ENCODE measurements at places on chromosomes 3 and 15.

DNA sequence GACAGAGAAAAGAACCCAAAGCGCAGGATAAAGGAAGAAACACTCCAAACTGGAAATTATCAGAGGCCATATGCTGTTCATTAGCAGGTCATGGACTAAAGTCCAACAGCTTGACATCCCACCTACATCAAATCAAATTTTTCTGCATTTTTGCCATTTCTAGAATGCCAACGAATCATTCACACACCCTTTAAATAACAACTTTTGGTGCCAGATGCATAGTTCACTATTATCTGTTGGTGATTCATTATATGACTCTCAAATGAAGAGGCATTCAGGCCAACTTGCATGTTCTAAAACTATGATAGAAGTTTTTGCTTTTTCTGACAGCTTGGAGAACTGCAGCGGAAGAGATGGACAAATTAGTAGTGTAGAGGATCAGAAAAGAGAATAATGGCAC, 529.8 kb upstream of the NAALADL2 start:
- no peak overlapping the region for H3K4me3 ChIP-seq
- H3K27me3 ChIP-seq: no peaks in the 10 kb centered on the region
- H3K27ac ChIP-seq: no peak overlapping the region
- no peak for DNase-seq

DNA sequence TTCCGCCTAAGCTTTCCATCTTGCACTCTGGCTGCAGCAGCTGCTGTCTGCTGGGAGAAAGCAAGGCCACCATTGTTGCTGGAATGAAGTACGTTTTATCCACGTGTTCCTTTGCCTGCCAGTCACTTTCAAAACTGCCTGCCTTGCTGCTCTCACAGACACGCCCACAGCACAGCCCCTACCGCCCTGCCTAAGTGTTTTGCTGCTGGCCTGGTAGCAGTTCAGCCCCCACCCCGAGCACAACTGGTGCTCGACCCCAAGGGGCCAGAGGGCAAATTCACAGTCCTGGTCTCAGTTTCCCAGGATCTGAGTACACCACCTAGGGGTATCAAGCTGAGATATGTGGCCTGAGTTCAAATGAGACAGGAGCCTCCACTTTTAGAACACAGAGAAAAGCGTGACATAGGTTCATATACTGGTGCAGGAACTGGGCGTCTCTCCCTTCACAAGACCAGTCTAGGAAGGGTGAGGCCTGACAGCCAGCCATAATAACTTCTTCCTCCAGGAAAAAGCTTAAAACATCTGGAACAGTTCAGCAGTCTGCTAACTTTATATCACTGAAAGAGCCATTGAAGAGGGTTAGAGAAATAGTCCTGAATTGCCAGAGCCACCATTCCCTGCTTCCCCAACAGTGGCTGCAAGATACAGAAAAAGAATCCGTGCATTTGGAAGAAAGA, 1012.3 kb downstream of the ZPLD1 start:
- H3K27me3 ChIP-seq: no peaks in the 10 kb centered on the region
- H3K4me3 ChIP-seq: no peak overlapping the region
- H3K4me1 ChIP-seq: no peaks in the 10 kb centered on the region
- DNase-seq: no peak

GRCh38 chr3:112056451-112056929, 22.0 kb downstream of the TMPRSS7 start:
- H3K36me3 ChIP-seq: no peaks in the 10 kb centered on the region
- H3K27me3 ChIP-seq: peaks cover 3% of the 10 kb centered on the region
- no peak overlapping the region for H3K27ac ChIP-seq
- H3K4me3 ChIP-seq: no peak overlapping the region
- H3K4me1 ChIP-seq: peaks cover 29% of the 10 kb centered on the region

DNA sequence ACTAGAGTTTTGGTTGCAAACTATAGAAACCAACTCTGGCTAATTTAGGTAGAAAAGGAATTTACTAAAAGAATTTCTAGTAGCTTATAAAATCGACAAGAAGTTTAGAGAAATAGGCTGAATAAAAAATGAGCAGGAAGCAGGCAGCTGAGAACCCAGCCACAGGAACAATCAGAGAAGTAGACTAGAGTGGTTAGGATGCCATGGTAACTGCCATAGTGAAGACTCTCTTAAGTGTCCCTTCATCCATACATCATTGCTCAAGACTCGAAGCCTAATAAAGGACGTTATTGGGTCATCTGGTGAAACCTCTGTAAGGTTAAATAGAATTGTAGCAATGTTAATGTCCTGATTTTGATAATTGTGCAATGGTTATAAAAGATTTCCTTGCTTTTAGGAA, 13.8 kb downstream of the AVEN start:
- H3K27me3 ChIP-seq: peaks cover 4% of the 10 kb centered on the region
- DNase-seq: no peak
- no peak overlapping the region for H3K27ac ChIP-seq
- no peak overlapping the region for H3K4me3 ChIP-seq

- H3K27me3 ChIP-seq: peaks cover 3% of the 10 kb centered on the region
- H3K36me3 ChIP-seq: no peaks in the 10 kb centered on the region
- DNase-seq: no peak
- no peak overlapping the region for H3K4me3 ChIP-seq
- H3K27ac ChIP-seq: no peak overlapping the region
- H3K4me1 ChIP-seq: no peaks in the 10 kb centered on the region
Measured at GRCh38 chr3:71614426-71614825, 30.9 kb upstream of the FOXP1 start.

DNA sequence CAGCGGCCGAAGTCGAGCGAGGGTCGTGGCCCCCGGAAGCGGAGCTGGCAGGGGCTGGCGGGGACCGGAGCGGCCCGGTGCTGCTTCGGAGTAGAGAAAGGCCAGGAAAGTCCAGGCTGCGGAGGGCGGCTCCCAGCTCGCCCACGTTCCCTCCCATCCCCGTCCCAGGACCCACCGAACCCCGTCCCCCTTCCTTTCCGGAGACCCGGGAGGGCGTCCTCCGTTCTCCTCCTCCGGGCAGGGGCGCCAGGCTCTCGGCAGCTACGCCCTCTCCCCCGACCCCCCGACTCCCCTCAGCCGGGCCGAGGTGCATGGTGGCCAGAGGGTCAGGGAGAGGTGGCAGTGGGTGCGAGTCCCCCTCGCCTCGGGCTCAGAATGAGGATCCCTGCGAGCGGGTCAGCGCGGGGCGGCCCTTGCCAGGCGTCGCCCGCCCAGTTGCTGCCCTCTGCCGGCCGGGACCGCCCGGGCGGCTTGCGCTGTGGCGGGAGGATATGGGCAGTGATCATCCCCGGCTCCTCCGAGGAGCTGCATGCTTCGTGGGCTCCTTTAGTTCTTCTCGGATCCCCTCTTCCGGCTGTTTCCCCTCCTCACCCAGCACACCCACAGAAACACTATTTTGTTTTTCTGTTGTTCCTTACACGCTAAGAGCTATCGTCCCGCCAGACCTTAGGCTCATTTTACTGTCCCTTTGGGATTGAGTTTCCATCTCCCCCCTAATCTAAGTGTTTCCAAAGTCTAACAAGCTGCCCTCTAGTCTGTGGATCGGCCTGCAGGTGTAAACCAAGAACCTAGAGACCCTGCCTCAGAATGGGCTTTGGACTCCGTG, 744 bp upstream of the ALDH1A2 start:
- H3K27me3 ChIP-seq: peaks cover 13% of the 10 kb centered on the region
- H3K27ac ChIP-seq: no peak overlapping the region

GRCh38 chr15:101497484-101498034, 8.1 kb upstream of the PCSK6 start:
- H3K4me3 ChIP-seq: no peak overlapping the region
- H3K27ac ChIP-seq: no peak overlapping the region
- H3K36me3 ChIP-seq: no peaks in the 10 kb centered on the region
- no peak for DNase-seq
- no peaks in the 10 kb centered on the region for H3K4me1 ChIP-seq

GRCh38 chr15:55789066-55789660, 46.2 kb upstream of the PRTG start:
- H3K27me3 ChIP-seq: peaks cover 7% of the 10 kb centered on the region
- H3K4me3 ChIP-seq: no peak overlapping the region
- H3K27ac ChIP-seq: no peak overlapping the region

DNA sequence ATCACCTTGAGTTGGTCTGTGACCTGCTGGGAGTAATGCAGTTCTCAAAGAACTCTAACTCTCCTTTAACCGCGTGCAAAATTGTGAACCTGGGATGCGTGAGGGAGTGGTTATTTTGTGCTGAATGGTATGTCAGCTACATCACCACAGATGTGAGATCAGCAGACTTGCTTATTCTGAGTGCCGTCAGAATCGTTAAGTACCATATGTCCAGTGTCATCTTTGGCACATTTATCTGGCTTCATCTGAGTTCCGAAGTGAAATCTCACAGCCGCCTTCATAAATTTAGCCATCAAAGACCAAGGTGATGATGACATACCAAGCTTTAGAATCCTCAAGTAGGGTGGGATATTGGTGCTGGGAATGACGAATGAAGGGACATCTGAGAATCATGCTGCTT, 347.2 kb upstream of the TPRG1 start:
- no peak overlapping the region for H3K4me3 ChIP-seq
- H3K27ac ChIP-seq: no peak overlapping the region
- no peak for DNase-seq
- no peaks in the 10 kb centered on the region for H3K36me3 ChIP-seq
- peaks cover 15% of the 10 kb centered on the region for H3K4me1 ChIP-seq
- no peaks in the 10 kb centered on the region for H3K27me3 ChIP-seq

DNA sequence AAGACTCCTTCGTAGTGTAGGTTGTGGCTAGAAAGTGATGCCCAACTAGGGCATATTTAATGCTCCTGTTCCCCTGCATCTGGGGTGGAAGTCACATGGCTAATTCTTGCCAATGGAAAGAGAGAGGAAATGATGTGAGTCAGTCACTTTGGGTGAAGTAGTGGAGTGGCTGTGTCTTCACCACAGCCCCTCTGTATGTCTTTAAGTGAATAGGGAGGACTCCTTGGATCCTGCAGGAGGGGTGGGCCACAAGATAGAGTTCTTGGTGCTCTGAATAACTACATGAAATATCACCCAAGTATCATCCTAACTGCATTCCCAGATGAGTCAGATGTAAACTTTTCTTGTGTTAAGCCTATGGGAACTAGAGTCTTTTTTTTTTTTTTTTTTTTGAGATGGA, 17.8 kb upstream of the MB21D2 start:
- no peaks in the 10 kb centered on the region for H3K27me3 ChIP-seq
- H3K36me3 ChIP-seq: no peaks in the 10 kb centered on the region
- no peaks in the 10 kb centered on the region for H3K4me1 ChIP-seq
- no peak overlapping the region for H3K27ac ChIP-seq
- DNase-seq: no peak
- no peak overlapping the region for H3K4me3 ChIP-seq

GRCh38 chr15:99328106-99329072, 77.1 kb downstream of the LRRC28 start:
- no peak overlapping the region for H3K4me3 ChIP-seq
- no peaks in the 10 kb centered on the region for H3K36me3 ChIP-seq
- H3K27ac ChIP-seq: no peak overlapping the region

DNA sequence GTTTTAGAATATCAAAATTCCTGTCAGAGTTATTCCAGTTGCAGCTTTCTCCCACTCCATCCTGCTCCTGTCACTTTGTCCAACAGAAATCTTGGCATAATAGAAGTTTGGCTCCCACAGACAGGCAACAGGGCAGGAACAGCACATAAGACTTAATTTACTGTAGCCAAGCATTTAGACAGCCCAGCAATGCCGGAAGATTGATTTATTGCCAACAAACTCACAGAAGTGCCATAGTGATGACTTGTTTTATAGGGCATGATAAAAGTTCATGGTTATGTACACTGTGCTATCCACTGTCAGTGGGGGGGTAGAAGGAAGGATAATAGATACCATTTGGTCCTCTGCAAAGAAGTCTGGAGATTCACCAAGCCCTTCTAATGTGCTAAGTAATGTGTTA, 98.3 kb upstream of the CBLB start:
- H3K4me1 ChIP-seq: no peaks in the 10 kb centered on the region
- H3K27ac ChIP-seq: no peak overlapping the region
- H3K4me3 ChIP-seq: no peak overlapping the region
- peaks cover 5% of the 10 kb centered on the region for H3K36me3 ChIP-seq
- no peak for DNase-seq

- H3K36me3 ChIP-seq: no peaks in the 10 kb centered on the region
- no peak overlapping the region for H3K4me3 ChIP-seq
- no peaks in the 10 kb centered on the region for H3K4me1 ChIP-seq
- no peak for DNase-seq
- no peak overlapping the region for H3K27ac ChIP-seq
Measured at GRCh38 chr15:52503788-52504496, 24.7 kb downstream of the MYO5A start.

DNA sequence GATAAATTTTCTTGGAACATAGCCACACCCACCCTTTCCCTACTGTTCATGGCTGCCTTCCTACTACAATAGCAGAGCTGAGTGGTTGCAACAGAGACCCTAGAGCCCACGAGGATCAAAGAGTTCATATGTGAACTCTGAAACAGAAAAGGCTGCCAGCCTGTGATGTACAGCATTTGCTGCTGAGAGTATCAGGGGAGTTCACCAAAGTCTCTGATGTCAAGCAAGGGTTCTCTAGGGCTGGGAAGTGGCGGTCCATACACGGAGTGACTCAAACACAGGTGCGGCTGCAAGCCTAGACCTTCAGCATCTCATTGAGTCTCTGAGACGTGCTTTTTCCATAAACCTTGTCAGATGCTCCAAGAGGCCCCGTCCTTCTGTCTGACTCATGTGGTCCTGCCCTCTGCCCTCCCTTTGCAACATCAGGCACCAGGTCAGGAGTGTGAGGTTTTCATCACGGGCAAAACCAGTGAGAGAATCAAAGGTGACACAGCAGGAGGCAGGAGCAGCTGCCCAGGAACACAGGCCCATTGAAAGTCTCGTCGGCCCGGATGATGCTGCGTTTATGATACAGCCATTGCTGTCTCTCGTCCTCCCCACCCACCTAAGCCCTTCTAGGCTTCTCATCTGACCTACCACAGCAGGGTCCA, 42.9 kb downstream of the PCSK6 start:
- DNase-seq: no peak
- H3K4me1 ChIP-seq: no peaks in the 10 kb centered on the region
- peaks cover 5% of the 10 kb centered on the region for H3K27me3 ChIP-seq

- H3K36me3 ChIP-seq: no peaks in the 10 kb centered on the region
- H3K4me1 ChIP-seq: peaks cover 5% of the 10 kb centered on the region
- DNase-seq: no peak
- no peaks in the 10 kb centered on the region for H3K27me3 ChIP-seq
Measured at GRCh38 chr3:107227091-107227490, 150.1 kb upstream of the CCDC54 start.

DNA sequence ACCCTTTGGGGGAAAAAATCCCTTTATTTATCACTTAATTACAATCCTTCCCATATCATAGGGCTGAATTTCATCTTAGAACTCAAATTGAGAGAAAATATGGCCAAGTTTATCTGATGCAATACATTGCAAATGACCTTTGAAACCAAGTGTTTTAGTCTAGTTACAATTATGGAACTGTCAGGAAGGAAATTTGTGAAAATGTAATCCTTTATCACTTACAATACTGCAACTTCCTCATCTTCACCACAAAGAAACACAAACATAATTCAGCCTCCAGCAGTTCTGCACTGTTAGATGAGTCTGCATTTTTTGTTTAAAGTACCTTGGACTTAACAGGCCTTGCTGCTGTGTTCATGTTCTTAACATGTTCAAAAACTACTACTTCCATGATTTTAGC, 4.6 kb downstream of the CCPG1 start:
- peaks cover 7% of the 10 kb centered on the region for H3K27me3 ChIP-seq
- peaks cover 10% of the 10 kb centered on the region for H3K4me1 ChIP-seq
- DNase-seq: no peak
- H3K36me3 ChIP-seq: peaks cover 5% of the 10 kb centered on the region
